Fibroblast of skin of right quadriceps (primary cell): ENCODE measurements at places on chromosomes 3 and 15.

GRCh38 chr3:14122301-14122700, 2.4 kb downstream of the CHCHD4 start:
- no peak for DNase-seq

GRCh38 chr3:10869460-10869859, 53.4 kb downstream of the SLC6A11 start:
- no peak for DNase-seq

DNA sequence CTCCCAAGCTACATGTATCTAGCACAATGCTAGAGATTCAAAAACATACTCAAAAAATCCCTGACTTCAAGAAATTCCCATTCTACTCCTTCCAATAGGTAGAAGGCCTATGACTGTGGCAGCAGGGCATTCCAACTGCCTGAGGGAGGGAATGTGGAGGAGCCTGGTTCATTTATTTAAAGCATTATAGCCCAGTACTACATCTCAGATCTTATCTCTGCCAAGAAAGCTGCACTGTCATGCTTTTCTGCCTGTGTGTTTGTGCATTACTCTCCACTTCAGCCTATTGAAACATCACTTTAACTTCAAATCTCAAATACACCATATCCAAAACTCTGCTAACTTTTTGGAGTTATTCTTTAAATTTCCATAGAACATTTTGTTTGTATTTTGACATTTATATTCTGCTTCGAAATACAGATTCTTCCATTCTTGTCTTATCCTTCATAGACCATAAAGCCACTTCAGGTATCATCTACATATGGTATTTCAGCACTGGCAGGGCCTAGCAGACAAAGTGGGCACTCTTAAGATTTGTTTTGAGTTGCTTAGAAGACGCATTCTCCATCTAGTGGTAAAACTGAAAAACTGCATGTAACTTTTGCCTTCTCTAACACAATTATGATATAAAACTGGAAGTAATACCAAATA, 59.1 kb upstream of the NEDD4 start:
- DNase-seq: peak; percentile 55

DNA sequence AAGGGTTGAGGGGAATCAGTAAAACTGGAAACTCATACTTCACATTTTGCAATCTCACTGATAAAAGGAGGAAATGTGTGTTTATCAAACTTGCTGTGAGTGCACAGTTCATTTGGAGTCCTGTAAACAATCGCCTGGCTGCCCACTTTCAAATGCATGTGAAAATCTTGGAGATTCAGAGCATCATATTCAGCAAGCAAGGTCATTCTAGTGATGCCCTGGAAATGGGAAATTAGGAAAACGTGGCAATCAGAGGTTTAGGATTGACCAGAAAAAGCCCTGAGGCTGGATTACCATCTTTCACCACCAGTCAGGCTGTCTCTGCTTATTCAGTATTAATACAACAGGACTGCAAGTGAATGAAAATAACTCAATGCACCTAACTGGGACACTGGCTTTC, 23.9 kb downstream of the DPH6 start:
- DNase-seq: no peak

DNA sequence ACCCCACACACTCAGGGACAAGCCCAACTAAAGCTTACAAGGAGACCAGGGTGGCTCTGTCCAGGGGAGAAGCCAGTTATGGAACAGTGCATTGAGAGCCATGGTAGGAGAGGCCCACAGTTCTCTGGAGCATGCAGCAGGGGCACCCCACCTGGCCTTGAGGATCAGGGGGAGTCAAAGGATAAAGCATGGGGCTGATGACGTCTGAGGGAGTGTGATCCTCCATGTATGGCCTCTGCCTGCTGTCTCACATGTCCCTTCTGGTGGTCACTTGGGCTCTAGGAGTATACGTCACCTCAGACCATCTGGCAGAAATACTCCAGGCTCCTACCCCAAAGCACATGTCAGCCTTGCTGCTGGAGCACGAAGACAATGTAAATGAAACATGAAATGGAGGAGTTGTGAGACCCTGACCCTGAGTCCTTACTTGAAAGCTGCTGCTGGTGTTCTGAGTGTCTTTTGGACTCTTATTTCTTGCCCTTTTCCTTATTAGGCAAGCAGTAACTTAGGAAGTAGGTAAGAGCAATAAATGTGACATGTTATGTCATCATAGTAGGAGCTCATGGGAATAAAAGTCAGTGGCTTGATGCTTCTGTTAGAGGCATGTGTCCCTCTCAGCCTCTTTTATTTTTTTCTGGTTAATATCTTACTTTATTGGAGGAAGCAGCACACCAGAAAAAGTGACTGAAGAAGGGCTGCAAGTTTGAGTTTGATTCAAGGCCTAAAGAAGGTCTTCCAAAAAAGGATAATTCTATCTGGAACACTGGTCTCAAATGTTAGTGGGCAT, 15.5 kb downstream of the SRPRB start:
- DNase-seq: no peak

DNA sequence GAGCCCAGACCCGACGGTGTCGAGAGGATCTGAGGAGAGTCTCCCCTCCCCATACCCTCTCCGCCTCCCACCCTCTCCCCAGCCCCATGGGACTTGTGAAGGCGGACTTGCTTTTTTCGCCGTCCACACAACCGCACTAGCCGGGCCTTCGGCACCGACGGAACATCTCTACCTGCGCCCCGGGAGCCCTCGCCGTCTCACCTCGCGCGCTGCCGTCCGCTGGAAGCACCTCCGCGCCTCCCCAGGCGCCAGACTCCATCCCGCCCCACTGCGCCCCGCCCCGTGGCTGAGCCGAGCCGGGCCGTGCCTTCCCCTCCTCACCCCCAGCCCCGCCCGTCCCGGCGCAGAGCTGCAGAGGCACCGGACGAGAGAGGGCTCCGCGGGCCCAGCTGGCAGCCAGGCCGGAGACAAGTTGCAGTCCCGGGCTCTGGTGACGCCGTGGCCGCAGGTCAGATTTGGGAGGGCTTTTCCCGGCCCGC, at the start of the genes DUOX1 and DUOXA1:
TSS of gene DUOX1 (plus strand) at position 344 of the 479 bp plus-strand sequence. CDS start 1,973 bp downstream, outside the sequence.
TSS of gene DUOXA1 (minus strand) at position 229 of the 479 bp plus-strand sequence. CDS start 6,865 bp downstream, outside the sequence.
- DNase-seq: no peak

- peak; percentile 3 for DNase-seq
Measured at GRCh38 chr3:36866368-36866767, 78.5 kb downstream of the TRANK1 start.

GRCh38 chr3:152471814-152472671, 203.3 kb downstream of the MBNL1 start:
- peak; percentile 56 for DNase-seq

DNA sequence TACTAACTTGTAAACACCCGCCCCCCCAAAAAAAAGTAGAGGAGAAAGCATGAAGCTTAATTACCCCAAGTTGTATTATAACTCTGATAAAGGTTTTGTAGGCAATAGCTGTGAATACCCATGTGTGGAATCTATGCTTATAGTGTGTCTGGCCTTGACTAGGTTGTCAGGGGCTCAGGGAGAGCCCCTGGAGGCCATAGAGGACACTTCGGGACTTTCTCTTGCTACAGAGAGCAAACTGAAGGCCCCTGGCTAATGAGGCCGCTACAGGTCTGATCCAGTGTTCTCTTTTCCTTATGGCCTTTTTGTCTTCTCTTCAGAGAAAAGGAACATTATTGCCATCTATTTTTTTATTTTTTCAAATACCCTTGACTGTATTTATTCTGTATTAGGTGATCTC, 19.1 kb upstream of the SCAANT1 start:
- DNase-seq: no peak

DNA sequence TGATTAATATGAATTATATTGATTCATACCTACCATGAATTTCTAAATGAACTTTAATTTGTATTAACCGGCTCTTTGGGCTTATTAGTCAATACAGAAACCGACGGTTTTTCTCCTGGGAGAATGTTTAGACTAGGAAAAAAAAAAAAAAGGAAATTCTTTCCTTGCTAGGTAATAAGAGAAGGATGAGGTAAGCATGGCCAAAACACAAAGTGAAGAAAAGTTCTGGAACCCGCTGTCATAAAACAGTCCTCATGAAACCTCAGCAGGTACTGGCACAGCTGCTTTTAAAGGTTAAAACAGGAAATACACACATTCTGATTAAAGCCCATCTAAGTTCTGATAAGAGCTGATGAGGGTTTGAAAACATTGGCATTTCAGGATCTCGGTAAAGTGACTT, 30.8 kb upstream of the PSTPIP1 start:
- peak; percentile 19 for DNase-seq

DNA sequence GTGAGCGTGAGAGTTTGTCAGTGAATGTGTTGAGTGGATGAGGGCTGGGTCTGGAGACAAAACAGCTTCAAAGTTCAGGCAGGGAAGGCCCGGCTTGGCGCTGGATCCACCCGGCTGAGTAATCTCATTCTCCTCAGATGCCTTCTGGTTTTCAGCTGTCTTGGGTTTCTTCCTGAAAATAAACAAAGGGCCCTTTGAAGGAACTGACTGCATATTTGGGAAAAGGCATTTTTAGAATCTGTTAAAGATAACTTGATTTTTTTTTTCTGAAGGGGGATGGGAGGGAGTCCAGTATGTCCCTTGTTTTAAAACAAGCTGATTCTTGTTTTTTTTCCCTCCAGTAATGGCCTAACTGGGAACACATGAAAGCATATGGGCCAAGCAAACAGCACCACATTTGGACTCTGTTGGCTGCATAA, 86.4 kb downstream of the TIGIT start:
- peak; percentile 81 for DNase-seq

- no peak for DNase-seq
Measured at GRCh38 chr3:135532021-135532420, 433.5 kb upstream of the PPP2R3A start.

- peak; percentile 59 for DNase-seq
Measured at GRCh38 chr3:177729956-177730681, 532.8 kb upstream of the TBL1XR1 start.

GRCh38 chr15:78654272-78654671, 13.3 kb upstream of the CHRNB4 start:
- DNase-seq: no peak

DNA sequence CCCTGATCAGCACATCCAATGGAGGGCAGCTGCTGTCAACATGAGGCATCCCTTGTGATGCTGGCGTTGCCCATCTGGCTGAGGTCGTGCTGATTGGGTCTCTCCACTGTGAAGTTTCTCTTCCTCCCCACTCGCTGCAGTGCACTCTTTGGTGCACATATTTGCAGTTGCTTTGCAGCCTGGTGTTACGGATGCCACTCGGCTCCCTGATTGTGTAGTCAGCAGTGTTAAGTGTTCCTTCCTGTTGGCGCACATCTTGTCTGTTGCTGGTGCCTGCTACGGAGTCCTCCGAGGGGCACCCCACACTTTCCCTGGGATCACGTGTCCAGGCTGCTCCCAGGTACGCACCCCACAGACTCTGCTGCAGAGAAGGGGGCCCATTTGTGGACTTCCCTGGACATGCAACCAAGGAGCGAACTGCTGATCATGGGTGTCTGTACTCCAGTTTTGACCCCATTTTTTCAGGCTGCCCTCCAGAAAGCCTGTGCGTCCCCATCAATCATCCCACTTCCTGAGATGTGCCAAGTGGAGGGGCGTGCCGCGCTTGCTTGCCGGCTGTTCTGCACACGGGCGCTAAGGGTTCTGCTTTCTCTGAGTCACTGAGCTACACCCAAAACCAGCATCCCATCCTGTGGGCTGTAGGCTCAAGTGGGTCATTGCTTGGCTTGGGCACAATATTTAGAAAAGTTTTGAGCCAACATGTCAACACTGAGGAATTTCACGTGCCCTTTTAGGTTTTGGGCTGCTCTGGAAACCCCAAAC, 98.6 kb downstream of the FBLN2 start:
- peak; percentile 15 for DNase-seq

DNA sequence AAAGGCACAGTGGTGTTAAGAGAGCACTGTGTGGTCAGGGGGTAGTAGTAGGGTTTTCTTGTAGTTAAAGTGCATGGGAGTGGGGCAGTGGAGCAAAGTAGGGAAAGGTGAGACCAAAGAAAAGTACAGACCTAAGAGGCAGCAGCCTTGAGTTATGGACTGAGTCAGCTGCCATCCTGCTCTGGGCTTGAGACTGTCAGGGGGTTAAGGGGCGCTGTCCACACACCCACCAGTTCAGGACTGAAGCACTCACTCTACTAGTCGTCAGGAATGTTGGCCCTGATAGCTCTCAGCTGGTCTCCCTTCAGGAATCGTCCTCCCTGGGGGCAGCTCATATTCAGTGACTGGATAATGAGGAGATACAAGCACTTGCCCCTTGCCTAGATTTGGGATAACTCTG, 7.9 kb downstream of the CCR4 start:
- DNase-seq: no peak

DNA sequence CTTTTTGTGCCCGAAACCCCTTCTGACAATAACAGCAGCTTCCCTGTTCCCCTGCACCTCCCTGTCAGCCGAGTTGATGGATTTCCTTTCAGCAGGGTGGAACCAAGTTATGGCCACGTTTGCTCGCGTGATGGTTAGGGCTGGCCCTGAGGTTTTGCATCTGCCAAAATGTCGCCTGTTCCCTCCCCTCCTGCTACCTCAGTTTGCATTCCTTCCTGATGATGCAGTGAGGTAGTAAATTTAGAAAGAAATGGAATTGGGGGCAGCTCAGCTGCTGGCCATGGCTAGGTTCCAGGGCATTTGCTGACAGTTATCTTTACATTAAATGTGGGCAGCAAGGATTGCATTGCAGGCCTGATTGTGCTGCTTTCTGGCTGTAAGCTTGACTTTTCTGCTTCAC, 13.2 kb downstream of the LIMD1 start:
- peak; percentile 88 for DNase-seq

DNA sequence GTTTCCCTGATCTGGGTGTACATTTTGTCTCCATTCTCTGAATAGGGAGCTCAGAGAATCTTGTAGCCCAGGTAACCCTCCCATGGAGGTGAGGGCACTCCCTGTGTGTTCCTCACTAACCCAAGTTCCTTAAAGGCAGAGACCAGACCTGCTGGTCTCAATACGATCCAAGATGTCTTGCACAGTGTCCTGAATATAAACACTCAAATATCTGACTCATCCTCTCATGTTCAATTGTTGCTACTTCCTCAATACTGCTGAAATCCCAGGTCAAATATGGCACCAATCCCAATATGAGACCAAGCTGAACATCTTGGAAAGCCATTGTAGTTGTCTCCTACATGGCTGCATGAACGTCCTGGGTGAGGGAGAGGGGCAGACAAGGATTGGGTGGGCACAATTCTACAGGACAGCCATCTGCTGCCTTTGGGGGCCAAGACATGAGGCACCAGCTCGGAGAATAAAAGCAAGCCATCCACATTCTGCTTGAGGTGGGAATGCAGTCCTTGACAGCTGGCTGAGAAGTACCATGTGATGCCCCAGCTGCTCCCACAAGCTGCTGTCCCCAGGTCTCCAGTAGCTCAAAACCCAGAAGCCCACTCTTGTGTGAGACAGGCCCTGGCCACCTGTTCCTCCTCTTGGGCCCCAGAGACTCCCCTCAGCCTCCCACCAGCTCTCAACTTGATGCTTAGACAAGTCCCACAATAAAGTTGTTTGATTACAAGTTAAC, 18.2 kb downstream of the TBC1D2B start:
- DNase-seq: no peak

DNA sequence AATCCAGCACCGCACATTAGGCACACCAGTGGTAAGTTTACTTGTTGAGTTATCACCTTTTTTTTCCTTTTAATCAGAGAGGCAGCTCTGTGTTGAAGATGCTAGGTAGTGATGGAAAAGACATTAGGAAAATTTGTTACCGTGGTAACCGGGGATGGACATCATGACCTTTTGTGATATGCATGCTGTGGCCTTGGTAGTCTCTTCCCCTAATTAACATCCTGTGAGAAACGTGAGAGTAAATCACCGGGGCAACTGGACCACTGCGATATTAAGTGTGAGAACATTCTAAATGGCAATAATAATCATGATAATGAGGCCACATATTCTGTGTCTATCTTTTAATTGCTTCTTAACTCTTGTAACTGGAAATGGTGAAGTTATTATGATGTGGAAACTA, 362.0 kb downstream of the CACNA2D3 start:
- no peak for DNase-seq

GRCh38 chr3:150635526-150635925, 32.4 kb downstream of the SELENOT start:
- DNase-seq: no peak

GRCh38 chr3:77203851-77204250, 164.0 kb downstream of the ROBO2 start:
- no peak for DNase-seq
